Neural crest cell (in vitro differentiated cells): ENCODE measurements at places on chromosomes 13 and 19. TPM values are rescaled to one million over a fixed set of nuclear protein-coding genes. Genes with fewer than 3 reads are reported as not detected.

Gene FFAR2
- total RNA-seq = not detected in 2 replicates

Gene ZNF77
- total RNA-seq = 7.8 and 7.9 TPM in 2 replicates

Gene BORA
- total RNA-seq = 17.6 and 18.5 TPM in 2 replicates

Gene PSG6
- total RNA-seq = not detected in 2 replicates

Gene OR4F17
- total RNA-seq = not detected in 2 replicates

Gene ADM5
- total RNA-seq = 11.8 TPM in 2 replicates

Gene COG6
- 26.3 and 36.2 TPM in 2 replicates for total RNA-seq

Gene FLT1
- 0.11 TPM in 1 of 2 replicates, not detected in the other for total RNA-seq

DNA sequence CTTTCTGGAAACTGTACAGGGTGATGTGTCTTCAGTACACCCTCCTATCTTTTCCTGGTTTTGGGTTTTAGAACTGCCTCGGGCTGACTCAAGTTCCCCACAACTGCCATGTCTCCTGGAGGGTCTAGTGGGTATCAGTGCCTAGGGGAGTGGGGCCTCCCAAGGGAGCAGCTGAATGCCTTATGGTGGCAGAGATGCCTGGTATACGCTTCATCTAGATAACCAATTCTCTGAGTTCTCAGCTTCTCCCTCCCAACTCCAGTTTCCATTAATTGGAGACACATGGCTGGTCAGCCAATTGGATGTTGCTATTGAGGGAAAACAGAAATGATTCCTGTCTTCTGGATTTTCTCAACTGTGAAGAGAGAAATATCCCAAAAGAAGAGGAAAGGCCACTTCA lies 12.8 kb downstream of the ZNF439 start:
- no peak for DNase-seq

- no peak for DNase-seq
These were observed 18.7 kb downstream of the MIPEP start for GRCh38 chr13:23870356-23871140.

GRCh38 chr13:88103824-88104223 lies 432.7 kb downstream of the SLITRK5 start:
- no peak for DNase-seq

GRCh38 chr13:38767506-38768265 lies 80.8 kb downstream of the FREM2 start:
- no peak for DNase-seq

DNA sequence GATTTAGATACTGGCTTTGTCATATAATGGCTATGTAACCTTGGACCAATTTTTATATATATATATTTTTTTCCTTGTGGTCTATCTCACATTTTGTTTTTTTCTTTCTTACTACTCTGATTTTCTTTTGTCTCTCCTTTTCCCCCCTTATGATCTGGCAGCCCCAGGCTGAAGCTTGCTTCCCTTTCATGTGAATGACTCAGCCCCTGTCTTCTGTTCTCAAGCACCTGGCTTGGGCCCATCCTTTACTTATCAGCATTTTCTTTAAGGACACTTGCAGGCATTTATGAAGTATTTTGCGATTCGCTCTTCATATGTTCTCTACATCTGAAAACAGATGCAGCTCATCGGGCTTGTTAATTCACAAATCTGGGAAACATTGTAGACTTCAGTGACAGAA lies 163.6 kb downstream of the SPRY2 start:
- no peak for DNase-seq

DNA sequence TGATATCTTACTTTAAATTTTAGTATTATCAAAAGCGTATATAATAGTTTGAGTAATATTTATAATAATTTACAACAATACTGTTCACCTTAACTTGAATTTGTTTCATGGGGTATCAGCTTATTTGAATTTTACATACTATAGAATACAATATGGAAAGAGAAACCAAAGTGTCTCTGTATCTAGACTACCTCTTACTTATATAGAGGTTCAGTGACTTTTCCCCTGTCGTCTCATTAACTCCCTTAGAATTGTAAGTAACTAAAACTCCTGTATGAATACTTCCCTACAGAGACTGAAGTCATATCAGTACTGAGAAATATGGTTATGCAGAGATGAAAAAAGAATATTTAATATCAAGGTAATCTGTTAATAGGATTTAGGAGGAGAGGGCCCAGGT lies 26.8 kb downstream of the COG6 start:
- DNase-seq = no peak

- DNase-seq = no peak
These were observed 930.5 kb upstream of the SLITRK1 start for GRCh38 chr13:84812789-84813188.

DNA sequence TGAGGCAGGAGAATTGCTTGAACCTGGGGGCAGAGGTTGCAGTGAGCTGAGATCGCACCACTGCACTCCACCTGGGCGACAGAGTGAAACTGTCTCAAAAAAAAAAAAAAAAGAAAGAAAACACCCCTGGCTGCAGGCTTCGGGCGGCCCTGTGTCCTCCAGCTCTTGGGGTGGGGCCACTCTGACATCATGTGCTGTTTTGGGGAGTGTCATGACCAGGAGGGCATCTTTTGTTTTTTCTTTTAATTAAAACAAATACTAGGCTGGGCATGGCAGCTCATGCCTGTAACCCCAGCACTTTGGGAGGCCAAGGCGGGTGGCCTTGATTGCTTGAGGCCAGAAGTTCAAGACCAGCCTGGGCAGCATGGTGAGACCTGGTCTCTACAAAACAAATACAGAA lies 52.1 kb downstream of the KDM4B start:
- DNase-seq = no peak

- DNase-seq = no peak
These were observed 7.2 kb downstream of the GPX4 start for GRCh38 chr19:1110809-1111640.

- DNase-seq = no peak
These were observed 17.4 kb downstream of the CHST8 start for GRCh38 chr19:33639035-33639681.

DNA sequence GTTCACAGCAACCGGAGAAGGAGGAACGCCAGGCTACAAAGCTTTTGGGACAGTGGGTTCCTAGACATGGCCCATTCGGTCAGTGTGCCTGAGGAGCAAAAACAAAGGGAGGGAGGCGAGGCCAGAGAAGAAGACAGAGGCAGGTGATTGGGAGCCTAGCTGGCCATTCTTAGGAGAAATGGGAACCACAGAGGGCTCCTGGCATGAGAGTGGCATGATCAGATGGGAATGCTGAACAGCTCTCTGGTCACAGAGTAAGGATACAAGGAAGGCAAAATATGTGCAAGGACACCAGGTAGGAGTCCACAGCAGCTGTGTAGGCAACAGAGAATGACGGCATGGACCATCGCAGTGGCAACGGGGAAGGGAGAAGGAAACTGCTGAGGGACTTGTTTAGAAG lies 82.4 kb downstream of the EFNB2 start:
- DNase-seq = no peak

DNA sequence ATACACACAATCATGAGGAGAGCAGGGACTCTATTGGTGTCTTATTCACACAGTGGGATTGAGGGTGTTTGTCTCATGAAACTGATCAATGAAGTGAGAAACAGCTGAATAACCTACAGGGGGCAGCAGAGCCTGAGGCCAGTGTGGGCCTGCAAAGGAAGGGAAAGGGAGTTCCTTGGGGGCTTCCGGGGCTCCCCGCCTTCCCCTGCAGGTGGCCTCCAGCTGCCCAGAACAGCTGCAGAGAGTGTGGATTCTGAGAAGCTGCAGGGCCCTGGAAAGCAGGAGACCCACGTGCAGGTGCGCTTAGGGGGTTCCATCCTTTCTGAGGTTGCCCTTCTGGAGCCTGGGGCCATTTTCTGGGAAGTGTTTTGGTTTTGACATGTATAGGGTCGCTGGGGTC lies 20.1 kb downstream of the ZNF763 start:
- DNase-seq = peak; percentile 20

DNA sequence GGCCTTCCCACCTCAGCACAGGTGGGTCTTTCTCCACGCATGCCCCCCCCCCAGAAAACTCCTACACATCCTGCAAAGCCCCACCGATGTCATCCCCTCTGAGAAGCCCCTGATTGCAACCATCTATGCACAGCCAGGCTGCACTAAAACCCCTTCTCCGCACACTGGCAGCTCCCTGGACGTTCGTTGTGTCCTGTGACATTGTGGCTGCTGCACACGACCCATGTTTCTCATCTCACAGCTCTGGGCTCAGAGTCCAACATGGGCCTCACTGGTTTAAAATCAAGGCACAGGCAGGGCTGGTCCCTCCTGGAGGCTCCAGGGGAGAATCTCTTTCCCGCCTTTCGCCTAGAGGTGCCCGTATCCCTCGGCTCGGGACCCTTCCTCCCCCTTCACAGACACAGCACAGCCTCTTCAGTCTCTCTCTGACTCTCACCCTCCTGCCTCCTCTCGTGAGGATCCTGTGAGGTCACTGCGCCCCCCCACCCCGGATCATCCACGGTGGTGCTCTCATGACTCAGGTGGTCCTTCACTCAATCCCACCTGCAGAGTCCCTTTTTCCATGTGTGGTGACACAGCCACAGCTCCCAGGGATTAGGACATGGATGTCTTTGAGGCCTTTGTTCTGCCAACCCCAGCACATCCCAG lies 71.2 kb downstream of the GADD45B start:
- no peak for DNase-seq

- DNase-seq = peak; percentile 45
These were observed 140.4 kb downstream of the TEX29 start for GRCh38 chr13:111460548-111461444.

DNA sequence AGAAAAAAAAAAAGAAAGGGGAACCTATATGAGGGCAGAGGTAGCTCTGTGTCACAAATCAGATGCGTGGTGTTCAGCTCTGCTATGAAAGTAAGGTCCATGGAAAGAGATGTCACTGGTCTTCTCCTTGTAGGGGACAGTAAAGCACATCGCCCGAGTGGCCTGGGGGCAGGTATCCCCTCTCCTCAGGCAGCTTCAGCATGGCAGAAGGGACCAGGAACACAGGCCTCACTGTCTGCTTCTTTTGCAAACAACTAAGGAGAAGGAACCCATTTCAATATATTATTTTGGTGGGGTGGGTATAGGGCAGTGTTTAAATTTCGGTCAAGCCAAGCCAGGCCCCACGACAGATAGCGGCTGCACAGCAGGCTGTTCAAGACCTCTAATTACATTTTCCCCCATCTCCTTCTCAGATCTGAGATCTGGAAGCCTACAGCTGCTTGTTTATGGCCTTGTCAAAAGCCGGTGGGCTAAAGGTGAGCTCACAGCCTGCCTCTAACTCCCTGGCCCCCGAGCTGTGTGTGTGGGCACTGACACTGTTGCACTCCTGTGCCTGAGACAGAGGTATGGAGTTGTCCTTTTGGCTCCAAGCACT lies 72.8 kb downstream of the HSPH1 start:
- DNase-seq = no peak

GRCh38 chr19:10295305-10295846 lies 5.6 kb downstream of the ICAM5 start:
- DNase-seq = no peak
